ENCODE measurements at places on chromosomes 7 and 10. TPM values are rescaled to one million over a fixed set of nuclear protein-coding genes. Genes with fewer than 3 reads are reported as not detected.

- no peak for DNase-seq
Observed at GRCh38 chr7:114916261-114916892, 5.5 kb upstream of the MDFIC start.

DNA sequence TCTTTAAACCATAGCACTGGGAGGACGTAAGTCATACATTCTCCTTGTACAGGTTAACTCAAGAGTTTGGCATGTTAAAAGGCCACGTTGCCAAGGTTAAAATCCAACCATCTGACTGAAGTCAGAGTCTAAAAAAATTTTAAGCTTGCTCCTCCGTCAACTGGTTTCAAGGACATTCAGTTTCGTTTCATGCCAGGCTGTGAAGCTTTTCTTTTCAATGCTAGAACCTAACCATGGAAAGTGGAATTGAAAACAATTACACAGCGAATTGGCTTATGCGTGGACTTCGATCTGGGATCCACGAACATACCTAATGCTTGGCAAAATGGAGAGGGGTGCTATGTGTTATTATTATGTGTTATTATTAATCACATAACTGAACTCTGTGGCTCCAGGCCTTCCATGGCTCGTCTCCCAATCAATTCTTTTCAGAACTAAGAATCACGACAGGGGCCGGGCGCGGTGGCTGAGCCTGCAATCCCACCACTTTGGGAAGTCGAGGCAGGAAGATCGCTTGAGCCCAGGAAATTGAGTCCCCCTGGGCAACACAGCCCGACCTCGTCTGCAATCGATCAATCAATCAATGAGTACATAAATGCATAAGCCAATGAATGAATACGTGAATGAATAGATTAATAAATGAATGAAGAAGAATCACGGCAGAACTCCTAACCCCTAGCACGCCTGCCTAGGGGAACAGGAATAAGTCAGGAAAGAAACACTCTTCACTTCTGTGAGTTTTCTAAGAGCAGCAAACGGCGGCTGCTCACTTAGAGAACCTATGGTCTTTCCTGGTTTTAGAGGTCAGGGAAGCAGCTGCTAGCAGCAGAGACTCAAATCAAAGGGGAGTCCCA, 733 bp upstream of the ARL5B start:
- DNase-seq = no peak

GRCh38 chr7:43199371-43200160, 87.1 kb downstream of the HECW1 start:
- DNase-seq = no peak

GRCh38 chr10:109956454-109957091, 33.3 kb upstream of the XPNPEP1 start:
- DNase-seq = no peak

DNA sequence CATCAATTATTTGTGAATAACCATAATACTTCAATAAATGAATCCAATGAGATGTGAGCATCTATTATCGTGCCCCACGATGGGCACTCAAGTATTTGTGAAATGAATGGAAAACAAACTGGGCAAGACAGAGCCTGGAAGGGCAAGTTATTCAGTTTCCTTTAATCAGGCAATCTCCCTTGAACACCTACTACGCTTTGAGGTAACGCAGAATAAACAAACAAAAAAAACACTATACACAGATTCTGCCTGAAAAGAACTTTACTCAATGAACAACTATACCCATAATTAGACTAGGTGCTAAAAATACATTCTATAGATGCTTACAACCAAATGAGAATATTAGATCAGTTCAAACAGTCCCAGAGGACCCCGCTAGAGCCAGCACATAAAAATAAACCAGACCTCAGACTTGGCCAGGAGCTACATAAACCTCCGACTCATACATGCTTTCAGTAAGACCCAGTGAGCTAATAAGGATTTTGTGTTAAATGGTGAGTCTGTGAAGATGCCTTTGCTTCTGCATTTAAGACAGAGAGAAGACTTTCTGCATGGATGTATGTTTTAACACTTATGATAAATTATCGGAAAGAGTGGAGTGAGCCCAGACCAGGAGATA, 121.3 kb downstream of the MPP7 start:
- no peak for DNase-seq

NUTM2E gene
- 0.43 TPM for polyA plus RNA-seq
